Left kidney (tissue), 8 donors: ENCODE measurements at places on chromosomes 4 and X. TPM values are rescaled to one million over a fixed set of nuclear protein-coding genes. Genes with fewer than 3 reads are reported as not detected.

GRCh38 chr4:101020956-101021355 lies 326.4 kb downstream of the PPP3CA start:
- DNase-seq = no peak

Gene RTL9
- polyA plus RNA-seq = 0.22 TPM

DNA sequence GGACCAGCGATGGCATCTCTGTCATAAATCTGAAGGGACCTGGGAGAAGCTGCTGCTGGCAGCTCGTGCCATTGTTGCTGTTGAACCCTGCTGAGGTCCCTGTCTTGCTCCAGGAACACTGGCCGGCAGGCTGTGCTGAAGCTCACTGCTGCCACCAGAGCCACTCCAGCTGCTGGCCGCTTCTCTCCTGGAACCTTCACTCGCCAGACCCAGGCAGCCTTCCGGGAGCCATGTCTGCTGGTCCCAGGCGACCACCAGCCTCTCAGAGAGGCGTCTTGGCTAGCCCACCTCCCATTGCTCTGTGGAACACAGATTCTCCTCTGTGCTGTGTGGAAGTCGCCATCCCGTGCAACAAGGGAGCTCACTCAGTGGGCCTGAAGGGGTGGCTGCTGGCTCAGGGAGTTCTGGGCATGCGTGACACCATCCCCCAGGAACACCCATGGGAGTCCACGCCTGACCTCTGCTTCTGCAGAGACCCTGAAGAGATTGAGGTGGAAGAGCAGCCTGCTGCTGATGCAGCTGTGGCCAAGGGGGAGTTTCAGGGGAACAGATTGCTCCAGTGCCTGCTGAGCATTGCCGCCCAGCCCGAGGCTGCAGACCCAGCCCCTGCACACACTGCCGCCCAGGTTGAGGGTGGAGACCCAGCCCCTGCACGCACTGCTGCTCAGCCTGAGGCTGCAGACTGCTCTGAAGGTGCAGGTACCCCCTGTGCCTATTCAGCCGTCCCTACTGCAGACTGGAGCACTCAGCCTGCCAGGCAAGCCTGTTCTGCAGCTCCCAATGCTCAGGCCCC lies 33.1 kb upstream of the CYP4V2 start:
- DNase-seq = no peak

GRCh38 chr4:25424539-25425228 lies 47.6 kb downstream of the ANAPC4 start:
- DNase-seq = no peak

Gene MAGEA8
- polyA plus RNA-seq = 0.43 TPM

DNA sequence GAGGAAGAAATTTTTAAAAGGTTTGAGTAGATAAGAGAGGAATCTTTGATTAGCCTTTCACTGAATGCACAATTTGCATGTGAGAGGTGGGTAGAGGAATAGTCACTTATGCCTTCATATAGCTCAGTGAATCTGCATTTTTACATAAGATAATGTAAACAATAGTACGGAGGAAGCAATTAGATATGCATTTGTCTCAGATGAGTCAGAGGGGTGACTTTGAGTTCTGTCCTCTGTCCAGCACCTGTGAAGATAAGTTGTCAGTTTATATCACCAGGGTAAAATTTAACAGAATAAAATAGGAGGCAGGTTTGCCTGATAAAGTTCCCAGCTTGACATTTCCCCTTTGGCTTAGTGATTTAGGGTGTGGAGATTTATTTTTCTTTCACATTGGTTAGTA lies 841.9 kb downstream of the PCDH18 start:
- DNase-seq = no peak
